ENCODE measurements at places on chromosomes 12 and 14.

- DNase-seq: no peak
These were observed 6.9 kb upstream of the BMP4 start for GRCh38 chr14:53963320-53964227.

GRCh38 chr12:89884952-89885351, 176.3 kb upstream of the ATP2B1 start:
- no peak for DNase-seq

DNA sequence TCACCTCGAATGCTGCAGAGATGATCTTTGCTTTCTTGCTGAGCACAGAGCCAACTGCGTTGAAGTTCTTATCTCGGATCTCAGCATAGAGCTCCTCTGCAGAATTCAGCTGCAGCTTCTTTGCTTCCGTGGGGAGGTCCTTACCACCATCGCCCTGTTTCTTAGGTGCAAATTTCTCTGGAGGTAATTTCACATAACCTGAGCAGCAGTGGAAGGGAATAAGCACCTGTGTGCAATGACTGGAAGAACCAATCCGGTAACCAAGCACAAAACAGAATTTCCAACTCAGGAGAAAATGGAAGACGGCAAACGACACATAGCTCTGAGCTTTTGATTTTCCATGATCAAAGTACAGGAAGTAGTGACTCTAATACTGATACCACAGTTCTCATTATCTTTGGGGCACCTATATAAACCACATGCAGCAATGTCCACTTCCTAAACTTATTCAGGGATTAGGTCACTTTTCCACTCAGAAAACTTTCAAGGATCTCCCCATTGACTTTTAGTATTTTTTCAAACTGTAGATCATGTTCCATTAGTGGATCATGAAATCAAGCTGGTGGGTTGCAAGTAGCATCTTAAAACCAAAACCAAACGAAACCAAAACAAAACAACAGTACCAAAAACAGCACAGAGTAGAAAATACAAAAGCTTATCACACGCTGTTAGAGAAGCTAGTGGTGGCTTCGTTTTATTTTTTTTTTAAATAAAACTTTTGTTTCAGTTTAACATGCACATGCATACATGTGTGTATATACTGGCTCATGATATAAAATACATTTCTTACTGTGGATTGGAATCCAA, 18.9 kb upstream of the DIABLO start:
- no peak for DNase-seq

DNA sequence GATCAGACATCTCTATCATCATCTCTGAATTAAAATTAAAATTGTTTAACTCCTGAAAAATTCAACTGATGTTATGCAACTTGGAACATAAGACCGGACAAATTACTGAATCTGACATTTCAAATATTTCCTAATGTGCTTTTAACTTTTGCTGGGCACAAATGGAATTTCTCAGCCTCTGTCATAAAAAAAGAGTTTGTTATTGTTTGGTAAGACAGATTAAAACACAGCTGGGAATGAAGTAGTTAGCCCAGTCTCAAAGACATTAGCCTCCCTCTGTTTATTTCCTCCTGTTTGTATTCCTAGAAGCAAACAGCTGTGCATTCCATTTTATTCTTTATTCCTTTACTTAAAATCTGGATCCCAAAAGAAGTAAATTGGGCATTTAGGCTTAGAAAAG, 29.4 kb downstream of the PLEKHA5 start:
- no peak for DNase-seq

- no peak for DNase-seq
These were observed 159.5 kb downstream of the PTPRO start for GRCh38 chr12:15481846-15482245.

GRCh38 chr12:50625029-50625925, 120.5 kb downstream of the DIP2B start:
- no peak for DNase-seq

GRCh38 chr14:22781301-22781991, 15.0 kb downstream of the OXA1L start:
- no peak for DNase-seq

- DNase-seq: no peak
These were observed 90.8 kb downstream of the EML1 start for GRCh38 chr14:99883866-99884650.

GRCh38 chr14:94349276-94349675, 26.1 kb upstream of the SERPINA6 start:
- DNase-seq: no peak

DNA sequence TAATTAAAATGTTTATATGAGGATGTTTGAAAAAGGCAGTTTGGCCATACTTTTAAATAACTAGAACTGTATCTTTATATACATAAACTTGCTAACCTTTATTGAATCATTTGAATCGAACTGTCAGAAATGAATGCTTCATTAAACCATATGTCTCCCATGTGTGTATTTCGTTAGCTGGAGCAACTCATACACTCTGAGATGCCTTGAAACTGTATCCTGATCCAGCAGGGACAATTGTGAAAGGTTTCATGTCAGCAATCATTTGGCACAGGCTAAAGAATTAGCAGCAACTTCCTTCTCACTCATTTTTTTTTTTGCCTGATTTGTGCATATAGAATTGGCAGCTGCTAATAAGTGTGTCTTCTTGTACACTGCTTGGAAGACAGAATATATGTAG, 109.9 kb downstream of the NAV3 start:
- DNase-seq: no peak

GRCh38 chr14:43877351-43877960, 629.6 kb downstream of the FSCB start:
- DNase-seq: no peak

DNA sequence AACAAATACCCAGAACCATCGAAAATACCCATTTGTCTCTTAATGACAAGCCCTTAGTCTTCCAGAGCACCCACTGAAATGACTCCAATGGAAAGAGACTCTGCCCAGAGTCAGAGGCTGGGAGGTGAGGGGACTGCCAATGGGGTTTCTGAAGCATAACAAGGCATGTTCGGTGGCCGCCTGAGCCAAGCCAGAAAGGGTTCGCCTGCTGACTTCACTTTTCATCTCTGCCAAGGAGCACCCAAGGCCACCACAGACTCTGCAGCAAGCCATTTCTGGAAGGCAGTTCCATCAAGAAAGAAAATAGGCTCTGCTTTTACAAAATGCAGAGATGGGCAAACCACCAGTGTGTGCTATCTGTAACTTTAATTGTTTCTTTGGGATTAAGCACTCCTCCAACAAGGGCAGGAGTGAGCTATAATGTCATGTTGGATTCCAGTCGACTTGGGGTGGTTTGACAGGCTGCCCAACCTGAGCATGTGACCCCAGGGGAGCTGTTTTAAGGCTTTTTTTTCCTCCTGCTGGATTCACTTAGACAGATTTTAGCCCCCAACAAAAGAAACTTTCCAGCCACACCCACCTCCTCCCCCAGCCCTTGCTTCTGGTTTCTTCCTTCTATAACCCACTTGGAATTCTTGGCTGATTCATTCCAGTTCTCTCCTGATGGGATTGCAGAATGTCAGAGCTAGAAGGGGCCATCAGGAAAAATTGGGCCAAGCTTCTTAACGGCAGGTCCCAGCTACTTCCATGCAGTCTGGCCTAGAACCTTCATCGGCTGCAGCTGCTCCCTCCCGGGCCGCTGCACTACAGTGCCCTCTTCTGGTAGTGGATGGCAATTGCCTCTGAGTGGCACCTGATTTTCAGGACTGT, 24.1 kb downstream of the CKAP4 start:
- DNase-seq: no peak

GRCh38 chr12:91492648-91493047, 310.0 kb upstream of the DCN start:
- DNase-seq: no peak

DNA sequence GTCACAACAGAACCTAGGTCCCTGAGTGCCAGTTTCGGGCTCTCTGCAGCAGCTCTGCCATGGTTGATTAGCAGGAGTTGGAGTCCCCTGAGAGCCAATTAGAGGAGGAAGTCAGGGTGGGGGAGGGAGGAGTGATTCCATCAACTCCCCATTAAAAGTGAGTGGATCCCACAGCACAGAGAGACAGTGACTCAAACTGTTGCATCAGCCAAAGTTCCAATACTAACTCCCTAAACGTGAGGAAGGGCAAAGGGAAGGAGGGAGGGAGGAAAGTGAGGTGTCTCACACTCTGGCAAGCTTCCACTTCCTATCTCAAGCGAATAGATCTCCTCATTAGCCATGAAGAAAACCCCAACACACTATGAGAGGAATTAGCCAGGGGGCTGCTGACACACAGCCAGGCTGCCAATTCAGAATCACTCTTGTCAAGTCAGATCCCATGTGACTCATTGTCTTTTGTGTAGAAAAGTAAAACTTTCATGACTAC, 23.6 kb downstream of the OR11H4 start:
- no peak for DNase-seq

DNA sequence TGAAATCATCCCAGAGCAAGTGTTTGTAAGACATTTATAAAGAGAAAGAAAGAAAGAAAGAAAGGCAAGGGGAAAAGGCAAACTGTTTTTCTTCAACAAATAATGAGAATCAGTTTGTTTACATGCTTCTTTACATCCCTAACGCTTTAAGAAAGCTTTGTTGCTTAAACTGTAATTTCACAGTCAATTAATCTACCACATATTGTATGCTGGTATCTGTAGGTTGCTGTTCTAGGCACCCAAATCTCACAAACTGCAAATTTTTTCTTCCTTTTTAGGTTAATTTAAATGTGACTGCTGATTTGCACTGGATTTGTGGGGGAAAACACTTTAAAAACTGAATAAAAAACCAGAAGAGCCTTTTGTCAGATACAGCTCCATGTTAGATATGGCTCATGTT, 384.2 kb downstream of the ATP23 start:
- no peak for DNase-seq

- no peak for DNase-seq
These were observed 1.8 kb downstream of the MON2 start for GRCh38 chr12:62468397-62468796.

GRCh38 chr14:105028251-105028927, 7.5 kb upstream of the CDCA4 start:
- no peak for DNase-seq

DNA sequence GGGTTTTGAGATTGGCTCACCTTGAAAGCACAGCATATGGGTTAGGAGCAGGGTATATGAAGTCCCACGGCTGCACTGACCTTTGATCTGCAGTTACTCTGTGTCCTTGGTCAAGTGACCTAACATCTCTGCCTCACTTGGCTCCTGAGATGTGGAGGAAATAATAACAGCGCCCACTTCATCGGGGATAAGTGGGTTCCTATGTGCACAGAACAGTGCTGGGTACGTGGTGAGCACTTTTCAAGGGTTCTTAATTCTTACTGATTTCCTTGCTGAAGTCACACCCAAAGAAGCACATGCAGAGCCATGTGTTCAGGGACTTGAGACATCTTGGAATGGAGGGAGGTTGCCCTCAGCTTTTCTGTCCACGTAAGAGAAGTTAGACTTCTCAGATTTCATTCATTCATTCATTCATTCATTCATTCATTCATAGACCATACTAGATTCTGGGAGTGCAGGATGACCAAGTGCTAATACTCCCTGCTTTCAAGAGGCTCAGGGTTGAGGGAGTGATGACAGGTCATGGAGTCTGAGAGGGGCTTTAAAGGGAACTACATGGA, 39.4 kb downstream of the ADGRD1 start:
- DNase-seq: no peak

GRCh38 chr12:118145113-118145797, 9.3 kb downstream of the PEBP1 start:
- DNase-seq: no peak

- DNase-seq: no peak
These were observed 5.3 kb upstream of the TBX5 start for GRCh38 chr12:114411071-114411837.

- DNase-seq: no peak
These were observed 14.6 kb downstream of the HEATR5A start for GRCh38 chr14:31405599-31406232.

GRCh38 chr12:130559806-130560205, 156.3 kb downstream of the RIMBP2 start:
- no peak for DNase-seq

GRCh38 chr12:68850390-68850789, 42.4 kb downstream of the MDM2 start:
- no peak for DNase-seq

DNA sequence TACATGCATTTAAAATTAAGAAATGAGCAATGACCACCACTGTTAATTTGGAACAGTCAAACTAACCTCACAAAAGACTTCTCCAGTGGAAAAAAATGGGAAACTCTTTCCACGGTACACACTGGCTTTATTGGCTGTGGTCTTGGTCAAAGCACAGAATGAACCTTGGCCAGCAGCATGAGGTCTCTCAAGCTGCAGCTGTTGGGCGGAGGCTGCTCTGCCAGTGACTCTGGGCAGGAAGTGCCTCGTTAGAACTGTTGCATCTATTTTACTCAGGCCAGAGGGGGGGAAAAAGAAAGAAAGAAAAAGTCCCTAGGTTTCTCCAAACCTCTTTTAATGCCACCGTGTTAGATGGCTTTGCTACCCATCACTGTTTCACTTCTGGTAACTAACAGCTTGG, 279.8 kb upstream of the DIO2 start:
- DNase-seq: no peak

GRCh38 chr12:51951199-51951842, at the start of gene ACVR1B:
Gene ACVR1B, plus strand, starts transcription at chr12:51951699. Its CDS starts 45 bp downstream, at chr12:51951744.
- DNase-seq: peak; percentile 37

- no peak for DNase-seq
These were observed 47.7 kb downstream of the FLRT2 start for GRCh38 chr14:85577543-85578114.

- DNase-seq: no peak
These were observed 16.0 kb upstream of the PPP1R1A start for GRCh38 chr12:54604436-54604835.

DNA sequence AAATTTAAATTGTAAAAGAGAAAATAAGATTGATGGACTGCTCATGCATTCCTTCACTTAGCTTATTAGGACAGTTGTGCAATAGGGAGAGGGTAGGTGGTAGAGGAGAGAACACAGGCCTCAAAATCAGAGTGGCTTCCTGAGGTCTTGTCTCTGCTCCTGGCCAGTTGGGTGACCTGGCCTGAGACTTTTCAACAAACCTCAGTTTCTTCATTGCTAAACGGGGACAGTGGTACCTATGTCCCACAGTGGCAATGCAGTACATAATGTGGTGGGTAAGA, 2.6 kb downstream of the MAP3K12 start:
- no peak for DNase-seq

DNA sequence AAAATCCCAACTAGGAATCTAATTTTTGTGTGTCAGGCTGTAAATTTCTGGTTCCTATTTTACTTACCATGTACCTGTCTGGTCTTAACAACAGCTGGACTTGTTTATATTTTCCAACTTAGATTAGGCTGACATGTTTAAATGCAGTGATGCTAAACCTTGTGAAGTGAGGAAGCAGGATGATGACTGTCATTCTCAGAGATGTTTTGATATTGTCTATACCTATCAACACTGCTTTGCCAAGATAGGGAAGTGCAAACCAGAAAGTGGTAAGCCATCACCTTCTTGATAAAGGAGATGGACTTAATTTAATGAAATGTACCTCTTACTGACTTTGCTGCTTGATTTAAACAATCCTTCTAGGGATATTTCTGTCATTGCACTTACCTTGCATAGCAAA, 2.1 kb downstream of the BICD1 start:
- DNase-seq: no peak

DNA sequence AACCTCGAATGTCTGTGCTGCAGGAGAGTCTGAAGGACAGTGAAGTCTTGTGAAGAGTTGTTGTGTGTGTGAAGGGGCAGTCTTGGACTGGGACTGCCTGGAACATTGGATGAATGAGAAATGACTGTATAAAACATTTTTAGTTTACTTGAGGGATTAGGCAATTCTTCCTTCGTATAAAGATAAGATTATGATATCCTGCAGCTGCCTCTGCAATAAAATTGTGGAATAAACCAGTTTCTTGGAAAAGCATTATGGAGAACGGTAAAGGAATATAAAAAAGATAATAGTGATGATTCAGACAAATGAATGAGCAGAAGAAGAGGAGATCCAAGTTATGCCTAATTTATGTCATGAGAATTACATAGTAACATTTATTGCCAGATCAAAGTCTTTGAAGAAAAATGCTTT, 30.9 kb upstream of the LUM start:
- DNase-seq: no peak

Data from NCI-H187 treated with DMSO at 0.1 percent for 48 hours (cell line).